ENCODE measurements at places on chromosomes 6 and 20. TPM values are rescaled to one million over a fixed set of nuclear protein-coding genes. Genes with fewer than 3 reads are reported as not detected.
A peak's percentile ranks its signal among the peaks of the same experiment; 100 is the strongest.

POM121L2 gene
- not detected for total RNA-seq

BACH2 gene
- not detected for total RNA-seq

MLIP gene
- total RNA-seq: not detected

DNA sequence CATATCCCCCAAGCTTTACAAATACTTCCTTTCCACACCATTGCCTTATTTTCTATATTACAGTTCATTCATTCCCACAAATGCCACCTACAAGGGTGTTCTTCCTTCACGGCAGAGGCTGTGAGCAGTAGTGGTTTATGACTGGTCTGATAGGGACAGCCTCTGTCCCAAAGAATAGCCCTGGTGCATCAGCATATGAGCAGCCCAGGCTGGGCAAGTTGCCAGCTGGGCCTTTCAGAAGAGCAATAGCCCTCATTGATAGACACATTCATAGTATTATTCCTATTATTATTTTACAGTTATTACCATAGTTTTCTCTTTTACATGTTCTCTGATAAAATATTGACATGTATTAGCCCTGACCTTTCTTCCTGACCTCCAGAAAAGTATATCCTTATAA, 149.9 kb downstream of the MMS22L start:
- H3K27ac ChIP-seq: no peak overlapping the region
- no peak overlapping the region for H3K4me3 ChIP-seq
- H3K4me1 ChIP-seq: no peaks in the 10 kb centered on the region
- no peak for DNase-seq
- no peaks in the 10 kb centered on the region for H3K27me3 ChIP-seq
- H3K36me3 ChIP-seq: no peaks in the 10 kb centered on the region

DNA sequence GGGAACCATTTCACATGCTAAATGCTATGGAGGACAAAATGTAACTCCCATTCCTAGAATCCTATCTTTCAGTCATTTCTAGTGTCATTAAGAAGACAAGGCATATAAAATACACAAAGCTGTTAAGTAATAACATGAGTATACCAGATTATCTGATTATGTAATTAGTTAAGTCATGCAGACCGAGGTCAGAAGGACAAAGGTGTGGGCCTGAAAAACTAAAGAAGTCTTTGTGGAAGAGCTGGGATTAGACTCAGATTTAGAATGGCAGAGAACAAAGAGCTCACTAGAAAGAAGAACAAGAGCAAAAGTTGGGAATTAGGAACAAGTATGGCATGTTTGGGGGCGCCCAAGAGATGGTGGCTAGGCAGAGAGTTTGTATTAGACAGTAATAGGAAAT, 37.0 kb downstream of the EFHC1 start:
- peaks cover 10% of the 10 kb centered on the region for H3K36me3 ChIP-seq
- H3K4me1 ChIP-seq: peaks cover 16% of the 10 kb centered on the region
- no peaks in the 10 kb centered on the region for H3K27me3 ChIP-seq
- H3K4me3 ChIP-seq: no peak overlapping the region

- H3K27ac ChIP-seq: no peak overlapping the region
- no peak for DNase-seq
- H3K4me3 ChIP-seq: no peak overlapping the region
- H3K4me1 ChIP-seq: peaks cover 22% of the 10 kb centered on the region
- peaks cover 6% of the 10 kb centered on the region for H3K27me3 ChIP-seq
These were observed 3.3 kb upstream of the TAF4 start for GRCh38 chr20:62068997-62069396.

DNA sequence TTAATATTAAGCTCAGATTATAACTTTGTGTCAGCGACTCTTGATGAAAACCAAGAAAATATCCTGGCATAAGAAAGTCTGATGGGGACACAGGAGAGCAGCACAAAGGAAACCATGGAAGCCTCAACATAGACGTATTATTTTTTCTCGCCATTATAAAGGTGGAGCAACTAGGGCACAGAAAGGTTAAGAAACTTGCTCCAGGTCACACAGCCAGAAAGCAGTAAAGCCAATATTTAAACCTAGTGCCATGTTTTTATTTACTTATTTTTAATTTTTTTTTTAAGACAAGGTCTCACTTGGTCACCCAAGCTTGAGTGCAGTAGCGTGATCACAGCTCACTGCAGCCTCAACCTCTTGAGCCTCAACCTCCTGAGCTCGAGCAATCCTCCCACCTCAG, 259.3 kb downstream of the PREX1 start:
- peaks cover 25% of the 10 kb centered on the region for H3K27me3 ChIP-seq
- no peak overlapping the region for H3K4me3 ChIP-seq
- no peak overlapping the region for H3K27ac ChIP-seq
- no peak for DNase-seq
- H3K36me3 ChIP-seq: no peaks in the 10 kb centered on the region

- H3K27me3 ChIP-seq: peaks cover 8% of the 10 kb centered on the region
- H3K4me1 ChIP-seq: peaks cover 23% of the 10 kb centered on the region
- no peak overlapping the region for H3K4me3 ChIP-seq
- H3K27ac ChIP-seq: no peak overlapping the region
- DNase-seq: no peak
These were observed 9.2 kb downstream of the ADAM33 start for GRCh38 chr20:3672547-3673171.

- H3K27ac ChIP-seq: no peak overlapping the region
- H3K27me3 ChIP-seq: peaks cover 2% of the 10 kb centered on the region
- 0 out of 2 replicates have a peak, but pooled peaks cover 2% of the 10 kb centered on the region for H3K36me3 ChIP-seq
- H3K4me3 ChIP-seq: no peak overlapping the region
- no peaks in the 10 kb centered on the region for H3K4me1 ChIP-seq
These were observed 53.8 kb downstream of the MACROD2 start for GRCh38 chr20:14049111-14049510.

DNA sequence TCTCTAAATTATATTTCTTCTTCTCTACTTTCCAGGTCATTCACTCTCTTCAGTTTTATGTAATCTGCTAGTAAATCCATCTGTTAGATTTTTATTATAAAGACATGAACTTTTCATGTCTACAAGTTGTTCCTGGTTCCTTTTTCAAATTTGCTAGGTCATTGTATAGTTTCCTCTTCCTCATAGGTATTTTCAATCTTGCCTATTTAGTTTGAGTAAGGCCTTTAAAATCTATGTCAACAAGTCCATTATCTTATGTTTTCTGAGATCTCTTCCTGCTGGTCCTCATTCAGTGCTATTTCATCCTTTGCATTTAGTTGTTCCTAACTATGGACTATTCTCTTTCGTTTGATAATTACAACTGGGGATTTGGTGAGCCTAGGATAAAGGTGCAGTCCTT, 11.0 kb downstream of the RRBP1 start:
- H3K27me3 ChIP-seq: peaks cover 1% of the 10 kb centered on the region
- H3K27ac ChIP-seq: peak overlapping the region; percentile 25
- peaks cover 73% of the 10 kb centered on the region for H3K36me3 ChIP-seq
- no peak for DNase-seq

GRCh38 chr6:134590004-134590403, 272.1 kb upstream of the SGK1 start:
- H3K27me3 ChIP-seq: no peaks in the 10 kb centered on the region
- peak overlapping the region; percentile 98 for H3K27ac ChIP-seq
- peak overlapping the region; percentile 77 for H3K4me3 ChIP-seq
- DNase-seq: no peak
- peaks cover 17% of the 10 kb centered on the region for H3K36me3 ChIP-seq

DNA sequence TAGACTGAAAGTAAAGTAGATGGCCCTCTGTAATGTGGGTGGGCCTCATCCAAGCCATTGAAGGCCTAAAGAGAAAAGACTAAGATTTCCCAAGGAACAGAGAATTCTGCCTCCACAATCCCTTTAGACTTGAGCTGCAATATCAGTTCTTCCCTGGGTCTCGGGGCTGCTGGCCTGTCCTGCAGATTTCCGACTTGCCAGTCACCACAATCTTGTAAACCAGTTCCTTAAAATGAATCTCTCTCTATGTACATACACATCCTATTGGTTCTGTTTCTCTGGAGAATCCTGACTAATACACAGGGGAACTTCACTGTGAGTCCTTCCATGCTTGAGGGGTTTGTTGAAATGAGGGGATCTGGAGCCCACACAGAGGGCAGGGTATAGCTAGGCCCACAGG, 12.9 kb downstream of the CCDC170 start:
- DNase-seq: no peak
- peaks cover 12% of the 10 kb centered on the region for H3K4me1 ChIP-seq
- H3K36me3 ChIP-seq: no peaks in the 10 kb centered on the region
- no peak overlapping the region for H3K27ac ChIP-seq

DNA sequence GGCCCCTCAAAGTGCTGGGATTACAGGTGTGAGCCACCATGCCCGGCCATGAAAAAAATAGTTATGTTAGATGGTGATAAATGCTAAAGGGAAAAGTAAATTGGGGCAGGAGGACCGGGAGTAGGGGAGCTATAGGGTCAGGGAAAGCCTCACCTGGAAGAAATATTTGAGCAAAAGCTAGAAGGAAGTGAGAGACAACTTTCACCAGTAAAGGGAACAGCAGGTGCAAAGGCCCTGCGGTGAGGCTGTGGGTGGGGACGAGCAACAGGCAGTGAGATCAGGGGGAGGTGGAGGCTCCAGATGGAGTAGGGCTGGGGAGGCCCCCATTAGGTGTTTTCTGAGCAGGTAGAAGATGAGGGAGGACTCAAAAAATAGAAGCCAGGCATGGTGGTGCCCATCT, 16.0 kb downstream of the BCAS4 start:
- DNase-seq: no peak
- H3K27ac ChIP-seq: no peak overlapping the region
- H3K4me3 ChIP-seq: no peak overlapping the region
- H3K36me3 ChIP-seq: peaks cover 14% of the 10 kb centered on the region
- no peaks in the 10 kb centered on the region for H3K27me3 ChIP-seq

DNA sequence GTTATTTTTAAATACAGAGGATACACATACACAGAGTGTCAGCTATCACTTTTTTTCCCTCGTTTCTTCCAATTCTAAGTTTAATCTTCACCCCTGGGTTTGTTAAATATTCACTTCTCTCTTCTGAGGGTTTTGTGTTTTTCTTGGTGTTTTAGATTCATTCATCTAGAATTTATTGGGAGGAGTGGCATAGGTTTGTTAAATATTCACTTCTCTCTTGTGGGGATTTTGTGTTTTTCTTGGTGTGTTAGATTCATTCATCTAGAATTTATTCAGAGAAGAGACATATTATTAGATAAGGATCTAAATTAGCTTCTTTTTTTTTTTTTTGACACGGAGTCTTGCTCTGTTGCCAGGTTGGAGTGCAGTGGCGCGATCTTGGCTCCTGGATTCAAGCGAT, 3.9 kb downstream of the GTF2H5 start:
- H3K36me3 ChIP-seq: peaks cover 28% of the 10 kb centered on the region
- H3K4me1 ChIP-seq: peaks cover 56% of the 10 kb centered on the region
- H3K4me3 ChIP-seq: peak overlapping the region; percentile 58
- H3K27ac ChIP-seq: no peak overlapping the region
- H3K27me3 ChIP-seq: peaks cover 2% of the 10 kb centered on the region

- no peak overlapping the region for H3K4me3 ChIP-seq
- peaks cover 37% of the 10 kb centered on the region for H3K4me1 ChIP-seq
- peaks cover 18% of the 10 kb centered on the region for H3K36me3 ChIP-seq
- H3K27me3 ChIP-seq: no peaks in the 10 kb centered on the region
- peak overlapping the region; percentile 13 for H3K27ac ChIP-seq
These were observed 4.8 kb downstream of the TRPC4AP start for GRCh38 chr20:35087791-35088190.

DNA sequence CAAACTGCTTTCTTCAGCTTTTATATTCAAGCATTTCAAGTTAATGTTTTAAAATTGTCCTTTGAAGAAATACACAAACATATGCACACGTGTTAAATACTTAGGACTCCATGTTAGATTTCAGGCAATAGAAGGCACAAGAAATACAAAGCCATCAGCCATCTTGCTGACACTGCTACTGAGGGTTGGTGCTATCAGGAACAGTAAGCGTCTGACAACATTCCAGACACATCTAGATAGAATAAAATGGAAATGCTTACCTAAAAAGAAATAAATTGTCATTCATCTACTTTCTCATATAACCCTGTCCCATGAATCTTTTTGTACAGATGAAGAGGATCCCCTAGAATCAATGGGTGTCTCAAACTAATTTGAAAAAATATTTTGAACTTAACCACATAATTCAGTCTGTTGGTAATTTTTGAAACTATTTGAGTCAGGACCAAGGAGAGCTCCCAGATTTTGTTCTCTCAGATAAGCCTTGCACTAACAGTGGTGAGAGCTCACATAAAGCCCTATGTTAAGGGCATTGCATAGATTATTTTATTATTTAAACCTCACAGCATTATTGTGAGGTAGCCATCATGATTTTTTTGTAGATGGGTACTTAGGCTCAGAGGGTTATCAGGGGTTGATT, 631.1 kb upstream of the POU3F2 start:
- H3K36me3 ChIP-seq: no peaks in the 10 kb centered on the region
- H3K27ac ChIP-seq: no peak overlapping the region
- H3K4me3 ChIP-seq: no peak overlapping the region
- no peaks in the 10 kb centered on the region for H3K4me1 ChIP-seq

All from HFFc6 (cell line).